ENCODE measurements at places on chromosomes 16 and 17.
A peak's percentile ranks its signal among the peaks of the same experiment; 100 is the strongest.

DNA sequence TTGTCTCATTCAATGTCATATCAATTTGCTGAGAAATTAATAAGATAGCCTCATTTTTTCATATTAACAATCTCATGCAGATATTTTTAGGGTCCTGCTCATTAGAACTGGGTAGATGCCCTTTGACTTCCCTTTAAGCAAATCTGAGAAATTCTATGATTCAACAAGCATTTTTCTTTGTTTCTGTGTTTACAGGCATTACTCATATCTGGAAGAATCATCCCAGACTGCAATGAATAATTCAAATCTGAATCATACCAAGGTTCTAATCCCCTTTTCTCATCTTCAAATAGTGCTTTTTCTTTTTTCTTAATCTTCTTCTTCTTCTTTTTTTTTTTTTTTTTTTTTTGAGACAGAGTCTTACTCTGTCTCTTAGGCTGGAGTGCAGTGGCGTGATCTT, 69.2 kb upstream of the KIFC3 start:
- no peak for DNase-seq

- no peak for DNase-seq
Measured at GRCh38 chr17:50957600-50958575, 91.7 kb upstream of the TOB1 start.

DNA sequence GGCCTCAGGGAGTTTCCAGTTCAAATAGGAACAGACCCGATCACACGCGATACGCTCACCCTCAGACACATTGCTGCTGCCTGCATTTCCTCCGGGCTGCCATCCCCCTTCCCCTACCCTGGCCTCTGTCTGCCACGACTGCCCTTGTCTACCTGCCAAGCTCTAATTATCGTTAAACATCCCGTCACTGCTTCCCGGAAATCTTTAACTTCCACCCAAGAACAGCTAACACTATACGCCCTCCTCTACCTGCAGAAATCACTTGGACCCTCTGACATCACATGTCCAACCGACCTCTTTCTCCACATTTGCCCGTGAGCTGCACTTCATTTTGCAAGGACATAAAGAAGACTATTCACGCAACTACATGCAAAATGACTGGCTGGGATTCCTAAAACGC, 40.4 kb downstream of the ABAT start:
- peak; percentile 51 for DNase-seq

- no peak for DNase-seq
Measured at GRCh38 chr17:71631483-71631882, 489.3 kb upstream of the SOX9 start.

- peak; percentile 60 for DNase-seq
Measured at GRCh38 chr17:17868641-17869522, 32.1 kb upstream of the SREBF1 start.

DNA sequence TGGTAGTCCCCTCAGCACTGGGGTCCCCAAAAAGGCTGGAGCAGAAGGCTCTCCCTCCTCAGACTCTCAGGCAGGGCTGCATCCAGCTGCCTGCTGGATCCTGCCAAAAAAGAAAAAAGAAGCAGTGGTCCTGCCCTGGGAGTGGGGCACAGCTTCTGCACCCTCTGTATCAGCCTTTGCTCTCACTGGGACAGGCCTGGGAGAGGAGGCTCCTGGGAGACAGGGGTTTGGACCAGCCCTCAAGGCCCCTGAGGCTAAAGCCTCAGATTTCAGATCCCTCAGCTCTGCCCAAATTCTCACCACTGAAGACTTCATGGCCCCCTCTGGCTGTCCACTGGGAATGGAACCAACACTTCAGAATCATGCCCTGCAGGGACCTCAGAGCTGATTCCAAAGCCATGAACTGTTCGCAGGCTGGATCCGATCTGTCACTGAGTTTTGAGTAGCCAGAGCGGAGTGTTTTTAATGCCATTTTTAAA, 96.9 kb downstream of the C16orf78 start:
- DNase-seq, result no peak

DNA sequence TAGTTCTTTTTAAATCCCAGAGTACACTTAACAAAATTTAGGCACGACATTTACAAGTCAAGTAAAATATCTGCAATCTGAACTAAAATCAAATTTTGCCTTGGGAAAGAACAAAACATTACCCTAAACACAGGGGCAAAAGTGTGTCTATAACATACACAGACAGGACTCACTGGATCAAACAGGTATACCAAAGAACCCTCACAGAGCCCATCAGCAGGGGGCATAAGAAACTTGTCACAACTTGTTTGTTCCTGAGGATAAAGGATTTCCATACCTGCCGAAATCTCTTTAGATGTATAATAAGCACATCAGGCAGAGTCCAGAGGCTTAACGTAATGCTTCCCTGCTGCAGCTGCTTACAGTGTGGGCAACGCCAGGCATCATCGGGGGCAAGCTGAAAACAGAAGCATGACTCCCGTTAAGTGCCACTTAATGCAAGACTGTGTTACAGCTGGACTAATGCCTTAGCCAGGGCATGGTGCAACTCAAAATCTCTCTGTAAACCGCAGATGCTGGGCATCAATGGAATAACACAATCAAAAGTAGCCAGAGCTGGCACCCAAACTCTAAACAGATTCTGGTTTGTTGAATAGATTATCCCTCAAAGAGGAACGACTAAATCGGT, 67.0 kb downstream of the USP31 start:
- no peak for DNase-seq

GRCh38 chr17:32536736-32537643, 50.2 kb downstream of the CDK5R1 start:
- DNase-seq, result no peak

DNA sequence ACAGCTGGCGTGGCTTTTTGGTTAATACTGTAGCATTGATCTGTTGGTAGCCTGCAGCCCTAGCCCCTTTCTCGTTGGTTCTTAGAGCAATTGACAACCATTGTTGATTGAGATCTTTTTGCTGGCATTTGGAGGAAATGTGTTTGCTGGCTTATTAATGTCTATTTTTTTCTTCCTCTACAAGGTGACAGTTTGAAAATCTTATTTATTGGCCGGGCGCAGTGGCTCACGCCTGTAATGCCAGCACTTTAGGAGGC, 1.8 kb downstream of the ATXN2L start:
- no peak for DNase-seq

DNA sequence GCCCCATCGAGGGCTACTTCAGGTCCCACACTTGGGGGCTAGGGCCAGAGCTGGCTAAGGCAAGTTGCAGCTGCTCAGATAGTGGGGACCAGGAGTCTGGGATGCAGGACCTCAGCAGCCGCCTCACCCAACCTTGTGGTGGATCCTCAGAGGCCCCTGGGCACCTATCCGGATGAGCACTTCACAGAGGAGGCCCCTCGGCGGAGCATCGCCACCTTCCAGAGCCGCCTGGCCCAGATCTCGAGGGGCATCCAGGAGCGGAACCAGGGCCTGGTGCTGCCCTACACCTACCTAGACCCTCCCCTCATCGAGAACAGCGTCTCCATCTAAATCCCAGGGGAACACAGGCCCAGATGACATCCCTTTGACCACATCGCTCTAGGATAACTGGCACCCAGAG, 9.4 kb downstream of the ALOX15B start:
- DNase-seq, result no peak

GRCh38 chr16:29962344-29962994, 590 bp downstream of the TMEM219 start:
- DNase-seq, result no peak

- DNase-seq, result no peak
Measured at GRCh38 chr17:74272731-74273201, 1.3 kb upstream of the DNAI2 start.

GRCh38 chr16:4081521-4082021, 34.7 kb downstream of the ADCY9 start:
- DNase-seq, result peak; percentile 42

- no peak for DNase-seq
Measured at GRCh38 chr16:87856791-87857228, 12.5 kb downstream of the SLC7A5 start.

GRCh38 chr16:58219432-58219831, 21.5 kb upstream of the CSNK2A2 start:
- DNase-seq, result no peak

- DNase-seq, result no peak
Measured at GRCh38 chr16:30096862-30097563, 1.0 kb upstream of the YPEL3 start.

GRCh38 chr17:74140282-74140681, 63.2 kb upstream of the RPL38 start:
- DNase-seq, result no peak

GRCh38 chr16:70589998-70590471, 56.3 kb upstream of the IL34 start:
- no peak for DNase-seq

DNA sequence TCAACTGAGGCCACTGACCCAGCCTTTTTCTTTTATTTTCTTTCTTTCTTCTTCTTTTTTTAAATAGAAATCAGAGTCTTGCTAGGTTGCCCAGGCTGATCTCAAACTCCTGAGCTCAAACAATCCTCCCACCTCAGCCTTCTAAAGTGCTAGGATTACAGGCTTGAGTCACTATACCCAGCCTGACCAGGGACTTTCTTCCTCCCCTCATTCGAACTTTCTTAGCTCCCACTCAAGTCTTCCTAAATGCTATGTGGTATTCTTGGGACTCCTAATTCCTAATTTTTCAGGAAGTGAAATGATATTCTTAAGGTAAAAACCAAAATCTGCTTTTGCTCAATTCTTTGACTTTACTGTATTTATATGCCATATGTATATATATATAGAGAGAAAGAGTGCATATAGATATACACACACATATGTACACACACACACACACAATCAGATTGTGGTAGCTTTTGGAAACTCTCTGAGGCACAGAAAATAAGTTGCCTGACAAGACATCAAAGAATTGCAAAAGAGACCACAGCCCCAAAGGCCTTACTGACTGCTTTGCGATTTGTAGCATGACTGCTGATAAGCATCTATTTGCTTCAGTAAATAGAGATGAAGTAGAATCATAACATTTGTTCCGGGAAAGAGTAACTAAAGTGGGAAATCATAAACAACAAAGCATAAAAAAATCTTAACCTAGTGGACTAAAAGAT, 9.5 kb upstream of the AMZ2 start:
- DNase-seq, result no peak

- DNase-seq, result no peak
Measured at GRCh38 chr17:27644586-27644985, 13.6 kb downstream of the LGALS9 start.

DNA sequence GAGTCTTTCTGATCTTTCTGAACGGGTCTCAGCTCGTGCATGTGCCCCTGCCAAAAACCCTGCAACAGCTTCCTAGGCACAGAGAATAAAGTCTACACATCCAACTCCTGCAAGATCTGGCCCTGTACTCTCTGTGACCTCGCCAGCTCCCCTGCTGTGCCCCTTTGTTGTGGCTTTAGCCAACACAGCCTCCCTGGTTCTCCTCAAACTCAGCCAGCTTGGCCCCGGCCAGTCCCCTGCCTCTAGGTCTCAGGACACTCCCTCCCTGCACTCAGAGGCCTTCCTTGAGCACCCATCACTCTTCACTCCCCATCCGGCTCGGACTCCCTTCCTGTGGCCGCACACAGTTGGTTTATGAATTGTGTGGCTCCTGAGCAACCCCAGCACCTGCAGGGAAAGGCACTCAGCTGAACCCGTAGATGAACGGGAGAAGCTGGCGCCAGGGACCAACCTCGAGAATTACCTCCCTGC, 1.4 kb downstream of the CEP131 start:
- no peak for DNase-seq
